ENCODE measurements at places on chromosomes 13 and 19.

DNA sequence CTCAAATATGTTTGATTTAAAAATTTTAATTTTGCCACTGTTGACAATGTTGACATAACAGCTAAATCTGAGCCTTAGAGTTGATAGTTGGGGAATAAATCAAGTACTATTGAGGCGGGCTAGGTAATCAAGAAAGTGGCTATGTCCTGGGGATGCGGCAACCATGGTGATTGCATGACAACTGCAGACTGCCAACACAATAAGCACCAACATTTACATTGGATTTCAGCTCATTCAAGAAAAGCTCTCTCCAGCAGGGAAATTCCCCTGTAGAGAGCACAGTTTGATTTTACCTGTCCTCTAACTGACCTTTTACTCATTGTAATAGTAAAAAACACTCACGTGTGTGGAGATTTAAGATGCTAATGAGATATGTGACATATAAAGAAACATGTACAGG is 63.1 kb downstream of the ZNF100 start:
- no peak for DNase-seq

GRCh38 chr13:23673354-23673753 is 103.1 kb downstream of the TNFRSF19 start:
- no peak for DNase-seq

DNA sequence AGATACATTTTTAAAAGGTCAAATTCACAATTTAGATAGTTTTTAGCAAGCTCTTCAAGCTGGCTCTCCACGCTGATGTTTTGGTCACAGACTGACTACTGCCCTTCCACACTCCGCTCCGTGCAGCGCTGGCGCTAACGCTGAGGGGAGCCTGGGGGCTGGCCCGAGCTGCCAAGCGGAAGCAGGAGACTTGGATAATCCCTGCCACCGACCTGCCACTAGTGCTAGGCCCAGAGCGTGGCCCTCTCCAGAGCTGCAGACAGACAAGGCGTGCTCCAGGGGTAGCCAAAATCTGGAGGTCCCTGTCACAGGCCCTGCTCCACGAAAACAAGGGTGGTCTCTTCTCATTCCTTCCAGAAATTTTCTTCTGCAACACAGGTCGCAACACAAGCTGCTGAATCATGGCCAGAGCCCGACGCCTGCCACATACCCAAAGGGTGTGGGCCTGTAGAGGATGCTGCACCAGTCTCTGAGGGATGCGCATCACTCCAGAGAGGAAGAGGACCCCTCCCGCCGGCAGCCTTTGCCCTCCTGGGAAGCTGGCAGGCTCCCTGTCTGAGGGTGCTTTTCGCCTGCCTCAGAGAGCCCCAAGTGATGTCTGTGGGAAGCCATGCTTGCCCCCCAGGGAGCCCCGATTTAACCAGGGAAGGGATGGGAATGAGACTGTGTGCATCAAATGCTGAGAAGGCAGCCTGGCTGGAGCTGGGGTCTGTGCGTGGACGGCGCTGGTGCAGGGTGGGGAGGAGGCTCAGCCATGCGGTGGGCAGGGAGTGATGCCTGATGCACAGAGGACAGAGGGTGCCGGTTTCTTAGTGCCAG is 21.6 kb downstream of the CAPS start:
- no peak for DNase-seq

- no peak for DNase-seq
Measured at GRCh38 chr19:4929186-4929585, 19.9 kb downstream of the UHRF1 start.

DNA sequence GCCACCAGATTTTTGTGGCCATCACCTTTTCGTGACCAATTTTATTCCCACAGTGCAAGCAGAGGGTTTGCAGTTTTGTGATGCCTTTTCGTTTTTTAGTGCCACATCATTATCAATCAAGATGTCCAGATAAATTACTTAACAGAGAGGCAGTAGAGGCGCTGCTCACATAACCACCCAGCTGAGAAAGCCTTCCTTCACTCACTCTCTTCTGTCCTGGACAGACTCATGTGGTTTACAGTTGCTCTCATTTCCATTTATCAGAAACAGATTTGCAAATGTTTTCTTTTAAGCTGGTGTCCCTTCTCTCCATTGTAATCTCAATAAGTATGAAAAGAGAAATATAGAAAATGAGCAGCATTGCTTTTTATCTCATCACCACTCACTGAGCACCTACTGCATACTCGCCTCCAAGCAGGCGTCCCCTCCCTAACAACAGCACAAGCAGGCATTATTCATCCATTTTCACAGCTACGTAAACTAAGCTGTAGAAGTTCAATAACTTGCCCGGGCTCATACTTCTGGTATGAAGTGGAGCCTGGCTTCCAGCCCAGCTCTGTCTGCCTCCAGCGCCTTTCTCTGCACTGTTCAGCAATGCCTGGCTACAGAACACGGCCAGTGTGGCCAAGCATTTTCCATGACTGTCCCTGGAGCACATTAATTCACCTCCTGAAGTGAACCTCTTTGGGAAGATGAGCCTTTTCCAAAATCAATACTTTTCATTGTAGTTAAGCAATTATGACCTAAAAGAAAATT is 34.6 kb upstream of the KATNAL1 start:
- no peak for DNase-seq

GRCh38 chr13:83780227-83780626 is 102.0 kb downstream of the SLITRK1 start:
- no peak for DNase-seq

DNA sequence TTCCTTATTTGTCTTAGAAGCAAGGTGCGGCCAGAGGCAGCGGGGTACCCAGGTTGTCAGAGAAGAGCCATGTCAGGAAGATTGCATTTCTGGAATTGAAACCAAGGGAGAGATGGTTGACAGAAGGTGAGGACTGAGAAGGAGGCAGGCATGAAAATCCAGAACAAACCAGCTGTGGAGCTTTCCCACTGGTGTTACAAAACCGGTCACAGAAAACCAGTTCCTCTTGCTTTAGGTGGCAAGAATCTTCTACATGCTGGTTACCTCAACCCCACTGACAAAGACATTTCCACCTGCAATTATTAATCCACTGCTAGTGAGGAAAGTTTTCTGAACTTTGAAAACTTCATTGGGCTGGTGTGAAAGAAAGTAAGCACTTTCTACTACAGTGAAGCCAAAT is 64.0 kb upstream of the MED4 start:
- no peak for DNase-seq

- no peak for DNase-seq
Measured at GRCh38 chr19:46115396-46116106, 8.9 kb downstream of the IGFL3 start.

GRCh38 chr13:28653111-28653510 is 5.8 kb upstream of the POMP start:
- DNase-seq = no peak

GRCh38 chr19:2288818-2289713 is 7.1 kb upstream of the PEAK3 start:
- DNase-seq = no peak

GRCh38 chr13:98983182-98983581 is 5.3 kb upstream of the DOCK9 start:
- no peak for DNase-seq

DNA sequence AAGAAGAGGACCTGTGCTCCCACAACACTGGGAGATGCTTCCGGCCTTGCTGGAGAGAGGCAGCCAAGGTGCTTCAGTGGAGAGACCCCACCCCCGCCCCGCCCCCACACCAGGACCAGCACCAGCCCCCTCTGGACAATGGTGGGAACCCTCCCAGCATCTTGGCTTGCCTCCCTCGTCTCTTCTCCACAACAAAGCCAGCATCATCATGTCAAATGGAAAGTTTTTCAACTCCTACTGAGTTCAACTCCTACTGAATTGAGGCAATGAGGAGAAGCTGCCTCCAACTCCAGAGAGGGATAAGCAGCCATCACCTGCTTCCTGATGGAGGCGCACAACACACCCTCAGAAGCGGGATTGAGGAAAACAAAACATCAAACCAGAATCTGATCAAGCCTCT is 12.8 kb downstream of the DEDD2 start:
- no peak for DNase-seq

- DNase-seq = no peak
Measured at GRCh38 chr19:45972947-45973540, 621 bp downstream of the NOVA2 start.

- no peak for DNase-seq
Measured at GRCh38 chr19:46852830-46853229, 2.2 kb upstream of the AP2S1 start.

GRCh38 chr19:50030937-50031336 is 5.1 kb downstream of the ZNF473 start:
- DNase-seq = no peak

- DNase-seq = no peak
Measured at GRCh38 chr13:72062566-72062965, 195.6 kb upstream of the DACH1 start.

DNA sequence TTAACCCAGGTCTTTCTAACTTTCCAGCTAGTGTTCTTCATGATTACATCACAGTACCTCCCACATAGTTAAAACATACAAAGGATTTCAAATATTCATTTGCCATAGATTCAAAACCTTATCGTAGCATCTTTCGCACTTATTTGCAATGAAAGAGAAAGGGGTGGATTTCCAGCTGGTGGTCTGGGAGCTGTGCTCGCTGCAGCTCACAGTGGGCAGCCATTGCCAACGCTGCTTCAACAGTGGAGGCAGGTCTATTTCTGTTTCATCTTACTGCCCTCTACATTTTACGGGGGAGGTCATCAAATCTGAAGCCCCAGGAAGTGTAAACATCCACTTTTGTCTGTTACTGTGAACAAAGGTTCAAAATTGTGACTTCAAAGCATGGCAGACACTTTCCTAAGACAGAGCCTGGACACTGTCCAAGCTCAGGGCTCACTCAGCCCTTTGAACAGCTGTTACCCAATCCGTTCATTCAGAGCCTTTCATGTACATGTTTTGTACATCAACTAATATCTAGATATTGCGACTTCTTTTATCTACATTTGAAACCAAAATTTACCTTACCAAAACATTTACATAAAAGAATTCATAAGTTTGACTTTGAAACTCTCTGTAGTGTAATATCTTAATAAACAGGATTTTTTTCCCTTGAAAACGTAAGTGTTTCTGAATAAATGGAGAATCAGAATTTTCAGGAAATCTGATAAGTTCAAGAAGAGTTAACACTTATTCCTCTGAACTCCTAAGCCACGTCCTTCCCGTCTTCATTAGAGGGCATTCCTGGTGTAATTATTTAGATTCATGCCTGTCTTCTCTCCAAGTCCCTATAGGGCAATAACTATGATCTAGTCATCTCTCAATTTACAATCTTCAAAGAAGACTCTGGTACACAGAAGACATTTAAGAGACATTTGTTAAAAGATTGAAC is 25.1 kb downstream of the STARD13 start:
- DNase-seq = no peak

DNA sequence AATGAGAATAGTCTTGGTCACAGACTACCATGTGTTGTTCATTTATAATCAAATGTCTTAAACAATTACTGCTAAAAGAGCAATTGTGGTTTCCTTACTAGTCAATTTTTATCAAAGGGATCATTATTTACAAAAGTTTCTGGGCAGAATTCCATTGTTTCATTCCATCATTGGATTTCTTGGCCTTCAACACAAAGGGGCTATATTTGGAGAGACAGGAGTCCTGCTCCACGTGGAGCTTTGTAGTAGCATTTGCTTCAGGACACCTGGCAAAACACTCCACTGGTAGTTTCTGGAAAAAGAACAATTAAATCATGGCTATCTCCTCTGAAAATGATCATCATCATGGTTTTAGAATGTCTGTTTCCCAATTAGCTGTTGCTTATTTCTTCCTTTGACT is 22.3 kb upstream of the STARD13 start:
- no peak for DNase-seq

DNA sequence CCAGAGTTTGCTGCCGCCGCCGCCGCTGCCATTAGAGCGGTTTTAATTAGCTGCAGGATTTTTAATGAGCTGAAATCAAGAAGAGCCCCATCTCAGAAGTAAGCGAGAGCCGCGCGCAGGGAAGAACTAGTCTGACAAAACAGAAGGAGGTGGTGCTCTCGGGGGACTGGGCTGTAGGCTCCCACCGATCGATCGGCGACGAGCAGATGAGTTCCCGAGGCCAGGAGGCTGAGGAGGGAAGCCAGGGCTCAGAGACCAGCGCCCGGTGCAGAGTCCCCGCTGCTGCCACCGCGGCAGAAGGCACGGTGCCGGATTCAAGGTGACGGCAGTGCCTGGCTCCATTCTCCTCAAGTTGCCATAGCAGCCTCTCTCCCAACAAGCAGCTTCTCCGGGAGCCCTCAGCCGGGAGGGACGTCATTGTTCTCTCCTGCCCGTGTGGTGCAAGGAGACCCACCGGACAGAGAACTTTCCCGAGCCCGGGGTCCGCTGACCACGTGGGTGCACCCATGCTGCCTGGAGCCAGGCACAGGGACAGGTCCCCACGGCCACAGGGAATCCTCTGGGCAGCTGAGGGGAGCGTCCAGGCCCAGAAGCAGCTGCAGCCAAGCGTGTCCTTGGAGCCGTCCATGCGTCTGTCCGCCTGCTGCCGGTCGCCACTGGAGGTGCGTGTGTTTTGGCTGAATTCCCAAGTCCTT is 62.9 kb downstream of the CHST8 start:
- DNase-seq = no peak

GRCh38 chr13:25687471-25688225 is 315.9 kb downstream of the ATP8A2 start:
- no peak for DNase-seq

DNA sequence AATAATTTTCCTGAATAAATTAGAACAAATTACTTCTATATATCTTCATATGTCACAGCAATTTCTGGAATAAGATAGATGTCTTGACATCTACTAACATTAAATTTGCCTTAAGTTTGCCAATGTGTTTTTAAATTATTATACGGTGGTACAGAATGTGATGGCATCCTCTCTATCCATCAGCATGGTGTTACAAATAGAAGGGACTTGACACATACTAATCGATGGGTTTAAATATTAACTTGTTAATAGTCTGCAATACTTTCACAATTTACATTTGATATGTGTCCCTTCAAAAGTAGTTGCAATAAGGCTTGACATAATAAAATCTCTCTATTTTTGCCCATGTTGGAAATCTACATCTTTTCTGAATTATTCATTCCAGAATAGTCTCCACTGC is 65.1 kb upstream of the PRR20A start:
- no peak for DNase-seq

GRCh38 chr13:94673851-94674250 is 38.5 kb downstream of the SOX21 start:
- peak; percentile 14 for DNase-seq

DNA sequence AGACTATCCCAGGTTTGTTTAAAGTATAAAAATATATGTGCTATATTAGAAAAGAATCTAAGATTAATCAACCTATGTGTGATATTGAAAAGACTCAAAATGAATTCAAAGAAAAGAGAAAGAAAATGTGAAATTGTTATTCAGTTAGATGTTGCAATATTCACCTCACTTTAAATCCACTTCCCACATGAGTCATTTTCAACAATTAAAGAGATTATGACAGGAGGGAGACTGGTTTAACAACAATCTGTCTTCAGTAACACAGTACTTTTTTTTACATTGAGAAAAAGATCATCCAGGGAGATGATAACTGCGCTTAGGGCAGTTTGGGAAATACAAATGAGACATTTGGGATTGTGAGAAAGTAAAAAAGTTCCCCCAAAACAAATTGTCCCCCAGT is 1246.2 kb downstream of the SLITRK1 start:
- no peak for DNase-seq

GRCh38 chr13:105565136-105565727 is 970.2 kb downstream of the EFNB2 start:
- DNase-seq = no peak

- no peak for DNase-seq
Measured at GRCh38 chr19:45051929-45052579, 13.2 kb downstream of the CLASRP start.
